NCI-H1417 treated with DMSO at 0.1 percent for 48 hours (cell line): ENCODE measurements at places on chromosomes 4 and X.
A peak's percentile ranks its signal among the peaks of the same experiment; 100 is the strongest.

DNA sequence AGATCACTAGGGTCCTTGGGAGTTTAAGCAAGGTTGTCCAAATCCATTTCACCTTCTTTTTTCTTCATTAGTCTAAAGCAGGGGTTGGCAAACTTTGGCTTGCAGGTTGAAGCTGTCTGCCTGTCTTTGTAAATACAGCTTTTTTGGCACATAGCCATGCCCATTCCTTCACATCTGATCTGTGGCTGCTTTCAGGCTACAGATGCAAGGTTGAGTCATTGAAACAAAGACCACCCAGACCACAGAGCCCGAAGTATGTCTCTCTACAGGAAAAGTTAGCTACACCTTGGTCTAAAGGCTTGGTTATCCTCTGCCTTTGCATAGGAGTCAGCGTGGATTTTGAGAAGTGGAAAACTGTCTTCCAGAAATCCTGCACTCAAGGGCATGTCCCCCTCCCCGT is 238.1 kb upstream of the STS start:
- DNase-seq, result no peak

- no peak for DNase-seq
These were observed 158.7 kb downstream of the SPRY1 start for GRCh38 chr4:123555233-123555806.

- no peak for DNase-seq
These were observed 32.1 kb upstream of the BEND2 start for GRCh38 chrX:18252644-18253359.

GRCh38 chr4:84389406-84389805 is 109.7 kb downstream of the NKX6-1 start:
- DNase-seq, result no peak

GRCh38 chr4:13129095-13129494 is 355.0 kb downstream of the RAB28 start:
- DNase-seq, result no peak

GRCh38 chr4:86657382-86657781 is 63.3 kb downstream of the PTPN13 start:
- no peak for DNase-seq

DNA sequence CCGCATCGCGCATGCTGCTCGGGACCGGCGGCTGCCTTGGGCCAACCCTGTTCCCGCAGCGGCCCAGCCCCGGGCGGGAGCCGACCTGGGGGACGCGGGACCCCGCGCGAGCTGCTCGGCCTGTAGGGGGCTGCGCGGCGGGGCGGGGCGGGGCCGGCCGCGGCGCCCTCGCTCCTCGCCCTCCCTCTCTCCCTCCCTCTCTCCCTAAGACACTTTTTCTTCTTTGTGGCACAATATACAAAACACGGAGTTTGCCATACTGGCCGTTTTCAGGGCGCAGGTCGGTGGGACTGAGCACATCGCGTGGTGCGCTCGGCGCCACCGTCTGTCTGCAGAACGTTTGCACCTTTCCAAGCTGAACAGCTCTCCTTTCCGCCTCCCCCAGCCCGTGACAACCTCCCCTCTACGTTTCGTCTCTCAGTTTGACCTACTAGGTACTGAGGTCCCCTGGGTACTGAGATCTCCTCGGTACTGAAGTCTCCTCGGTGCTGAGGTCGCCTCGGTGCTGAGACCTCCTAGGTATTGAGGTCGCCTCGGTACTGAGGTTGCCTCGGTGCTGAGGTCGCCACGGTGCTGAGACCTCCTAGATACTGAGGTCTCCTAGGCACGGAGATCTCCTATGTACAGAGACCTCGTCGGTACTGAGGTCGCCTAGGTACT is 261.1 kb upstream of the PLCXD1 start:
- DNase-seq, result no peak

- no peak for DNase-seq
These were observed 35.9 kb downstream of the ETDC start for GRCh38 chrX:135345107-135345589.

- DNase-seq, result no peak
These were observed 151.2 kb upstream of the SLC4A4 start for GRCh38 chr4:71187404-71188155.

DNA sequence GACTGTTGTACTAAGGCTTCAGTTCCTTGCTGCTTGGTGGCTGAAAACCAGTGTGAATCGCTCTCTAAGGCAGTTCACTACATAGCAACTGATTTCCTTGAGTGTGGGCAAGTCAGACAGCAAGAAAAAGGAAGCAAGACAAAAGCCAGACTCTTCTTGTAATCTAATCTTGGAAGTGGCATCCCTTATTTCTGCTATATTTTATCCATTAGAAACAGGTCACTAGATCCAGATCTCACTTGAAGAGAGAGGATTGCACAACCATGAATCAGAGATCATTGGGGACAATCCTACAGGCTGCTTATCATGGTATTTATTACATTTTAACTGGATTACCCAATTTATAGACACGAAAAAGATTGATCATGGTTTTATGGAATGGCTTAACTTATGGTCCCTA is 684.5 kb downstream of the GRID2 start:
- DNase-seq, result no peak

GRCh38 chr4:31020363-31020762 is 300.2 kb downstream of the PCDH7 start:
- DNase-seq, result no peak

DNA sequence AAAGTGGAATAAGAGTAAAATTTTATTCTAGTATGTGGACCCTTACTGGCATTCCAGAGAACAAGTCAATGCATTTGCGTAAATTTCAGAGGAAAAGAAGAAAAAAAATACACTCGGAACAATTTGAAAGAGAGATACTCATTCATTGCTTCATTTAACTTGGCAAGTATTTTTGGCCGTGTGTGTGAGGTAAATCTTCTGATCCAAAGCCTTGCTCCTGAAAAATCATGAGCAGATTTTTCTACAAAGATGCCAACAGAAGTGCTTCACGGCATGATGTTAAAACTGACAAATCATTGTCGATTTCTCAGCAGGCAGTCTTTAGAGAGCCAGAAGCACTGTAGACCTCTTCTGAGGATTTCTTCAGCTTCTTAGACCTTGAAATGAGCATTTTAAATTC is 194.0 kb downstream of the COX18 start:
- DNase-seq, result no peak

- DNase-seq, result no peak
These were observed 37.6 kb downstream of the DCLK2 start for GRCh38 chr4:150115851-150116250.

DNA sequence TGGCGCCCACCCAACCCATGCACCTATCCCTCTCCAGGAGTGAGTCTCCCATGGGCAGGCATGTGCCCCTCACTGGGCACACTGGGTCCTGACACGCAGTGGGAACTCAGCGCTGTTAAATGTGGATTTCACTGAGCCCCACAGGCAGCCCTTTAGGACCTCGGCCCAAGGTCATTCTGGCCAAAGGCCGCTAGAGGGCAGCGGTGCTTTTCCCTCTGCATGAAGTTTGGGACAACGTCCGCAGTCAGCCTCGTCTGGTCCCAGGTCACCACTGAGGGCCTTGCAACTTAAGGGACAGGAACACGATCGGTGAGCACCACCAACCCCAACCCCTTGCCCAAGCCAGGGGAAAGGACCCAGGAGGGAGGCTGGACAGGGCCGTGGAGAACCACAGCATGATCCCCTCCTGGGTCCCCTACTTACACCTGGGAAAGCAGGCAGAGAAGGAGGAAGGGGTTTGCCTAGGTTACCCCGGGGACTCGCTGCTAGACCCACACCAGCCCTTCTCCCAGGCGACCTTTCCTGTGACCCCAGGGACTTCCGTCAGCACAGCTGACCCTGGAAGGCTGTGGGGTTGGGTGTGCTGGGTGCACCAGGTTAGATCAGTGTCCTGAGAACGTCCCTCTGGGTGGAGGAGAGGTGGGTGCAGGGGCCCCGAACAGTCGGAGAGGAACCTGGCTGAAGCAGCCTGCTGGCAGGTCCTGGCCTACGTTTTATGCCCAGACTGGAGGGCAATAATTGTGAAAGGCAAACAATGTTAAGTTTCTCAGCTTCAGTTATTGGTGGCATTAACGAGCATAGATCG is 24.0 kb downstream of the CYTL1 start:
- peak; percentile 5 for DNase-seq

- no peak for DNase-seq
These were observed 112.9 kb downstream of the CPZ start for GRCh38 chr4:8705161-8706145.

DNA sequence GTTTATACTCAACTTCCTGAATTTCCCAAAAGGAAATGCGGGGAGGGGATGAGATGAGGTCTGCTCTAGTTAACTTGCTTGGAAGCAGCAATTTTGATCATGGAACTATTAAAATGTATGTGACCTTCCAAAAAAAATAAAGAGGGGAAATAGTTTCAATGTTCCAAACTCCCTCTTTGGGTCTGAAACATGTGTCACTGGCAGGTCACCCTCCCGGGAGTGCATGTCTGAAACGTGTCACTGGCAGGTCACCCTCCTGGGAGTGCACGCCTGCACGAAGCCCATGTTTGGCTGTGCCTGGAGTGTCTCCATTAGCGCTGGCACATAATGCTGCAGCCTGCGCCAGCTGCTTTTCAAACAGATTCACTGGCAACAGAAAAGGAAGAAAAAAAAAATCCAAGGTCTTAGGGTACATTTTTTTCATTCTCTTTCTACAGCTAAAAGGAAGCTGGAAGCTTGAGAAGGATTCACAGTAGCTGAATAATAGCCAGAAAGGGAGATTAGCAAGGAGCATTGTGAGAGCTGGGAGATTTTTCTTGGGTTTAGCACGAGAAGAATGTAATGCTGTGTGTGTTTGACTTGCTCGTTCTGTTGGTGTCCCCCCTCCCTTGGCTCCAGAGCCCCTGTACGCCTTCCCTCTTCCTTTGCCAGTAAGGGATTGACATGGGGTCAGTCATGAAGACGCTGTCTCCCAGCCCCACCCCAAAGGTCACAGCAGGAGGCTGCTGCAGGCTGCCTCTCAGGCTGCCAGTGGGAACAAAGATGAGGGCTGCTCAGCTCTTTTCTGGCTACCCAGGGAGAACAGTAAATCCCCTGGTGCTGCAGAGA is 39.2 kb upstream of the TLR3 start:
- peak; percentile 15 for DNase-seq

DNA sequence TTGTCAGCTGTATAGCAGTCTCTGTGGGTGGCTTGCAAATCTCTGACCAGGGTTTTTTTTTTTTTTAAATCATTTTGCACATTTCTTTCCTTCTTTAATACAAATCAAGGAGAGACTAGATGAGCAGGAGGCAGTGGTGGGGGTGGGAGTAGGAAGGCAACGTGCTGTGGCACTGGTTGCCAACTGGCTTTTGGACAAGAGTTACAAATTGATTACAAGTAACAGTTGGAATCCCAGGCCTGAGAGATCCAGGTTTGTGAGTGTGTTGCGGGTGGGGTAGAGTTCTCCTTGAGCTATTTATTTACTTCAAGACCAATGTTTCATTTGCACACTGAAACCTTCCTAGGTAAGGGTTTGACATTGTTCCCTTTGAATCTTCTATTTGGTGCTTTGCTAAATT is 325.3 kb downstream of the AFF2 start:
- DNase-seq, result no peak

DNA sequence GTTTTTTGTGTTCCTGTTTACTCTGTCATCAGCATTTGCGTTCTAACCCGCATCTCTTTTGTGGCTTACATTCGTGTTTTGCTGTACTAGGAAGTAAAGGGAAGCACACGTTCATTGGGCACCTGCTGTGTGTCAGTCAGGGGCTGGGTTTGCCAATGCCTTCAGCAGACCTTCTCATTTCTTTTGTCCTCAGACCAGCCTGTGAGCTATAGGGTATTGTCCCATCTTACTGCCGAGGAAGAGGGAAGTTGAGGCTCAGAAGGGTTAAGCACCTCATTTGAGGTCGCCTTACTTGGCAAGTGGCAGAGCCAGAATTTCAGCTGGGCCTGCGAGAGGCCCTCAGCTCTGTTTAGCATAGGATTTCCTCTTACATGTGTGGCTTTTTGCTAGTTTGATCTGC is 8.7 kb downstream of the TBC1D14 start:
- DNase-seq, result no peak

DNA sequence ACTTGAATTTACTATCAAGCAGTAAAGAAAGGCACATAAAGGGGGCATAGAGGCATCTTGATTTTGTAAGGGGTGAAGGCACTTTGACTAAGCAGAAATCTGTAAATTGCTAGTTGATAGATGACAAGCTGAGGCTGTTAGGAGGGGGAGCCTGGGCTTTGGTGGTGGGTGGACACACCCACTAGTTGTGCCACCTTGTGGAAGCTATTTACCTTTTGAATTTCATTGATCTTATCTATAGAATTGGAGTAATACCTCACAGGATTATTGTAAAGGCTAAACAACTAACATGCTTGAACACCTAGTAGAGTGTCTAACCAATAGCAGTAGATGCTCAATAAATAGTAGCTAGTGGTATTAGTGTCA is 142.8 kb upstream of the KCNIP4 start:
- DNase-seq, result no peak

GRCh38 chrX:117743469-117744251 is 372.9 kb downstream of the KLHL13 start:
- no peak for DNase-seq

GRCh38 chrX:153875391-153876111 is 10.4 kb downstream of the L1CAM start:
- DNase-seq, result no peak
